ENCODE measurements at places on chromosomes 4 and X.

DNA sequence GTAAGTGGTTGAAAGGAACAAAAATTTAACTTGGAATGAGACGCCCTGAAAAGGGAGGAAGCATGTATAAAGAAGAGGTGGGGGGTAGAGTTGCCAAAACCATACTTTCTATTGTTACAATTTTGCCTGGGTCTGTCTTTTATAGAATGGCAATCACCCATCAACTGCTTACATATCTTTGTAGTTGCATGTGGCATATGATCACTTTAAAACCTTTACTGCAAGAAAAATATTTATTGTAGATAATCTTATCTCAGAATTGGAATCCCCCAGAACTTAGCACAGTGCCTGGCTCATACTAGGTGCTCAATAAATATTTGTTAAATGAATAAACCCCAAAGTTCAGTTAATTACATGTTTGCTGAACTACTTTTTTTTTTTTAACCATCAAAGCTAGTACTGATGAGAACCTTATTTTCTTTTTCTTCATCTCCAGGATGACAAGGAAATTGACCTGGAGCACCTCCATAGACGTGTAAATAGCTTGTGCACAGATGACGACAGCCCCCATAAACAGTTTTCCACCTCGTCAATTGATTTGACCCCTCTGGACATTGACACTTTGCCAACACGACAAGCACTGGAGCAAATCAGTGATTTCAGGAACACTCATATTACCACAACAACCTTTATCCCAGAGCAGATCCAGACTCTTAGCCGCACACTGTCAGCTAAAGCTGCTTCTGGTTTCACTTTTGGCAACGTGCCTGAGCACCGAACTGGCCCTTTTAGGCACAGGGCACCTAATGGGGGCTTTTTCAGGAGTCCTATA, 56.7 kb upstream of the ATOH1 start:
- no peak for DNase-seq

- DNase-seq = no peak
Observed at GRCh38 chrX:72020788-72021187, 110.1 kb downstream of the NHSL2 start.

- no peak for DNase-seq
Observed at GRCh38 chr4:109462297-109462696, 28.7 kb downstream of the SEC24B start.

DNA sequence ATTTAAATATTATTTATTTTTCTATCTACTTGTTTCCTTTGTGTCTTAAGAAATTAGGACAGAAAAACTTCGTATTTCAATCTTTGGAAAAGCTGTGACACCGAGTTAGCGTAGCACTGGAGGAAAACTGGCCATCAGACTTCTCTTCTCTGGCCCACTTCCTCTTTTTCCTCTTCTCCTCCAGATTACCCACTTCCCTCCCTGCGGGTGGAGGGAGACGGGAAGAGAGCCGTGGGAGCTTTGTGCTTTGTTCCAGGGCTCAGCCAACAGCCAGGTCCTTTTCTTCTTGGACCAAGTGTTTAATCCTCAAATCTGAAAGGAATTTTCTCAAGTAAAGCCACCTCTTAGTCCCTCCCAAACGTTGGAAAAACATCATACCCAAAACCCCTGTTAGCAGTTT, 29.7 kb downstream of the OFD1 start:
- no peak for DNase-seq

DNA sequence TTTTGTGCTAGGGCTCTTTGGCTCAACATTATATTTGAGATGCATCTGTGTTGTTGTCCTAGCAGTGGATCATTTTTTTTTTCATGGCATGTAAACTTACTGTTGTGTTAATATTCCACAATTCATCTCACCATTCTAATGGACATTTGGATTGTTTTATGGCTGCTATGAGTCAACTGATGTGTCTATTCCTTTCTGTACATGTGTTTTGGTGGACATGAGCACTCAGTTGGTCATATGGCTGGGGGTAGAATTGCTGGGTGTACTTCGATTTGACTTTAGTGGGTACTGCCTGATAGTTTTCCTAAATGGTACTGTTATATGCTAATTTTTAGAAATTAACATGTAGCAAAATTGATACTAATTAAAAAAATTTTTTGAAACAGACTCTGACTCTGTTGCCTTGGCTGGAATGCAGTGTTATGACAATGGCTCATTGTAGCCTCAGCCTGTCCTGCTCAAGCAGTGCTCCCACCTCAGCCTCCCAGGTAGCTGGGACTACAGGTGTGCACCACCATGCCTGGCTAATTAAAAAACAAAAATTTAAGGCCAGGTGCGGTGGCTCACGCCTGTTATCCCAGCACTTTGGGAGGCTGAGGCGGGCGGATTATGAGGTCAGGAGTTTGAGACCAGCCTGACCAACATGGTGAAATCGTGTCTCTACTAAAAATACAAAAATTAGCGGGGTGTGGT, 9.0 kb downstream of the FAM193A start:
- DNase-seq = no peak

DNA sequence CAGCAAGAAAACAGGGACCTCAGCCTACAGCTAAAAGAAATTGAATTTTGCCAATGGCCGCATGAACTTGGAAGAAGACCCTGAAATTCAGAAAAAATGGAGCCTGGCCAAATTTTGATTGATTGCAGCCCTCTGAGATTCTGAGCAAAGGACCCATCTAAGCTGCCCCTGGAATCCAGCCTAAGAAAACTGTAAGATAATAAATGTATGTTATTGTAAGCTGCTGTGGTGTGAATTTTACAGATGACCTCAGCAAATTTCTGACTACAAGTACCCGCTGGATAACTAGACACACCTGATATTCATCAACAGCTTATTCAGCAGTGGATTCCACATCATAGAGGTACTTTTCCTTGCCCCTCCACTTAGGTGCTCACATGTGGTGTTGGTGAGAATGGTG, 119.5 kb upstream of the EPHA5 start:
- DNase-seq = no peak

- DNase-seq = no peak
Observed at GRCh38 chr4:3679851-3680311, 86.3 kb upstream of the ADRA2C start.

- DNase-seq = no peak
Observed at GRCh38 chr4:8165374-8165896, 6.8 kb upstream of the ABLIM2 start.

Measured in germinal center (tissue), 1 donor.